Stomach (tissue), 19 donors: ENCODE measurements at places on chromosomes 13 and 19. TPM values are rescaled to one million over a fixed set of nuclear protein-coding genes. Genes with fewer than 3 reads are reported as not detected.

CEACAM4 gene
- total RNA-seq, result 1.8 TPM

DNA sequence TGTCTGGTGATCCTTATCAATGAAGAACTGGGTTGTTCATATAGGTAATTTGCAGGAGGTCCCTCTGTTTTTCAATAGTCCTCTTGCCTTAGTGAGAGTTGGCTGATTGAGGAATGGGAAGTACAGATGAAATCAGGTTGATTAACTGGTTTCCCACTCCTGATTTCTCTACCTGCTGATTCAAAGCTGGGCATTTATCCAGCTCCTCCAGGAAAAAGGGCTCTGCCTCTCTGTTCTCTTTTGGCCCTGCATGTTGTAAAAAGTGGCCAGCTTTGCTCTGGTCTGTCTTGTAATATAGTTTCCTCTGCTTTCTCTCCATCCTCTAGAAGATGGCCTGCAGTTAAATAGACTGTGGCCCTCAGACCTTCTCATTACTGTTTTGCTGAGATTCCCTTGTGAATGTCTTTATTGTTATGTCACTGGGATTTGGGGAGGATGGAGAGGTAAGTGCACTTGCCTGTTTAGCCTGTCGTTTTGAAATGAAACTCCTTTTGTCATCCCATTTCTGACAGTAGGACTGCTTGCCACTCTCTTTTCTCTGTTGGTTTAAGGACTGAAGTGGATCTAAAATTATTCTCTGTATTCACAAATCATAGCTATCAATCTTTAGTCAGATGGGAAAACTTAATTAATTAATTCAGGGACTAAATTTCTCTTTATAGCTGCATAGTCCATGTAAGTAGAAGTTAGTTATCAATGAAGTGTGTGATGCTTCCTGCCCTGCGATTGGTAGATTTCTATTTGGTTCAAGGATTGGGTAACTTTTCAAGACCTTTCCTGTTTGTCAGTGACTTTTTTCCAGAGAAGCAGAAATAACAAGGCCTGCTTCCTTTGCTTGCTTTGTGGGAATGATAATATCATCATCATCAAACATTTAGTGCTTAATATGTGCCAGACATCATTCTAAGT is 28.5 kb downstream of the GARRE1 start:
- DNase-seq, result peak; percentile 29

- DNase-seq, result peak; percentile 88
These were observed 4.1 kb upstream of the CD79A start for GRCh38 chr19:41872775-41873647.

DNA sequence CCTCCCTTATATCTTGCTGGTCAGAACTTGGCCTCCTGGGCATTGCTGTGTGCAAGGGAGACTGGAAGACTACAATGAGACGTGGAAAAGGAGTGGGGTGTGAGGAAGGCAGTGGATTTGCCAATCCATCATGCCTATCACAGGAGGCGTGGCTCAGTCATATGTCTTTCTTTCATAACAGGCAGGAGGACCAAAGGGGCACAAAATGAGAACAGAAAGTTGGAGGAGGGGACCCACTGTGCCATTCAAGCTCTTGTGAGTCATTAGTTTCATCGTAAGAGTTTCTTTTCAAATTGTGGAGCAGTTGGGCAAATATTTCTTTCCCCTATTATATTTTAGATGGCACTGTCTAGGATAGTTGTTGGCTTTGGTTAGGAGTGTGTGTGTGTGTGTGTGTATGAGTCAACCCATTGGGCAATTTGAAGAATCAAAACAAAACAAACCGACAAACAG is 471.5 kb downstream of the TSHZ3 start:
- DNase-seq, result no peak

DNA sequence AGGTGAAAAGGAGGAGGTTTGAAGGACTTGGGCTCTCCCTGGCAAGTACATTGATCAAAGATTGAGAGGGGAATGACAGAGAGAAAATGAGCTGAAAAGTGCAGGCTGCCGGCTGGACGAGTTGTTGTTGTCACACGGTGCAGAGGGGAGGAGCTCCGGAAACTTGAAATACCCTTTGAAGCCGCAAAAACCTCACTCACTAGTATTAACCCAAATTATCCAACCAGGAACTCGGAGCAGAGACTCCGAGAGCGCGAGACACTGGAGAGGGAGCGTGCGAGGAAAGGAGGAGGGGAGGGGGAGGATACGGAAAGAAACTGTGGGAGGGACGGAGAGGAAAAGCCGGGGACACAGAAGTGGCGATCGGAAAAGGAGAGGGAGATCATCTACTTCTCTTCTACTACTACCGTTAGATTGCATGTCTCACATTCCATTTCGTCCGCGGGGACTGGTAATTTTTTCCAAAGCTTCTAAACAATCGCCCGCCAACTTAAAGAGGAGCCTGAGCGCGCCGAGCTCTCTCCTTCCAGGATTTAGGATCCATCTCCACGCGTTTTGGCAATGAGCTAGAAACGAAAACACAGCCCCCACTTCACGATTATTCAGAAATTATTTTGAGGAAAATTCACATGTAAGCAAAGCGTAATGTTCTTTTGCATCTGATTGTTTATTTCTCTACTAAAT is at the start of gene DACH1:
DACH1 (minus strand) TSS at position 74 of the 684 bp plus-strand sequence.
- DNase-seq, result peak; percentile 28

CEACAM21 gene
- 2.0 TPM for total RNA-seq

GRCh38 chr19:15292847-15293582 is 39.3 kb downstream of the BRD4 start:
- no peak for DNase-seq

- no peak for DNase-seq
These were observed 15.8 kb downstream of the BRD4 start for GRCh38 chr19:15316498-15316897.

DNA sequence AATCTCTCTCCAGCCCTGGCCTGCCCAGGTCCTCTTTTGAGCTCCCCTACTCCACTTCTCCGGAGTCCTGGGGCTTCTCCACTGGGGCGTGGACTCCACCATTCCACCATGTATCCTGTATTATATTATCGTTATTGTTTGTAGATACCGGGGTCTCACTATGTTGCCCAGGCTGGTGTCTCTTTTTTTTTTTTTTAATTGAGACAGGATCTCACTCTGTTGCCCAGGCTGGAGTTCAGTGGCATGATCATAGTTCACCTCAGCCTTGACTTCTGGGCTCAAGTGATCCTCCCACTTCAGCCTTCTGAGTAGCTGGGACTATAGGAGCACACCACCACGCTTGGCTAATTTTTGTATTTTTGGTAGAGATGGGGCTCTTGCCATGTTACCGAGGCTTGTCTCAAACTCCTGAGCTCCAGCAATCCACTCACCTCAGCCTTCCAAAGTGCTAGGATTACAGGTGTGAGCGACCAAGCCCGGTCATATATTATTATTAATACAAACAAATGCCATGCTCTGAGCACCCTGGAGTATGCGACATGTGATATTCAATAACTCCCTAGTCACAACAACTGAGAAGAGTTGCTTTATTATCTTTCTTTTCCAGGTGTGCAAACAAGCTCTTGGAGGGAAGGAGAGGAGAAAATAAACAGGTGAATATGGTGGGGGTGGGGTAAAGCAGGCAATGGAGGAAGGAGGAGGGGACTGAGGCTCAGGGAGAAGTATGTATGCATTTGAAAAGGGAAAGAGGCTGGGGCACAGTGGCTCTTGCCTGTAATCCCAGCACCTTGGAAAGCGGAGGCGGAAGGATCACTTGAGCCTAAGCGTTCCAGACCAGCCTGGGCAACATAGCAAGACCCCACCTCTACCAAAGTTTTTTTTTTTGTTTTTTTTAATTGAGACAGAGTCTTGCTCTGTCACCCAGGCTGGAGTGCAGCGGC is 2.8 kb upstream of the CERS4 start:
- DNase-seq, result peak; percentile 57

FPR1 gene
- 9.4 TPM for total RNA-seq

DNA sequence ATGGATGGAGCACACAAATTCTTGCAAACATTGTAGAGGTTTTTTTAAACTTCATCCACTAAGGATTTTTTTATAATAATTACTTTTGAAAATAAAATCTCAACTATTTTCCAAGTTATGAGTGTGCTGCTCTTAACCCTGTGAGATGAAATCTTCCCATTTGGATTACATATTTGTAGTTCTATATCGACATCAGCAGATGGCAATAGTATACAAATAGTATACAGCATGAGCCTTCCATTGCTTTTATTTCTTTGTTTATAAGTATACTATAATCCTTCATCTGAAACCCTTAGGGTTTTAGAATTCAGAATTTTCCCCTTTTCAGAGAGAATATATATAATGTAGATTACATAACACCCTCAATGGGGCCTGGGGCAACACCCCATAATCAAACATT is 70.5 kb downstream of the GJA3 start:
- DNase-seq, result no peak

- DNase-seq, result no peak
These were observed 134.3 kb downstream of the STK24 start for GRCh38 chr13:98442391-98443230.

MIA gene
- 8.1 TPM for total RNA-seq

- DNase-seq, result no peak
These were observed 1438.6 kb downstream of the UQCRFS1 start for GRCh38 chr19:27774337-27774736.

DNA sequence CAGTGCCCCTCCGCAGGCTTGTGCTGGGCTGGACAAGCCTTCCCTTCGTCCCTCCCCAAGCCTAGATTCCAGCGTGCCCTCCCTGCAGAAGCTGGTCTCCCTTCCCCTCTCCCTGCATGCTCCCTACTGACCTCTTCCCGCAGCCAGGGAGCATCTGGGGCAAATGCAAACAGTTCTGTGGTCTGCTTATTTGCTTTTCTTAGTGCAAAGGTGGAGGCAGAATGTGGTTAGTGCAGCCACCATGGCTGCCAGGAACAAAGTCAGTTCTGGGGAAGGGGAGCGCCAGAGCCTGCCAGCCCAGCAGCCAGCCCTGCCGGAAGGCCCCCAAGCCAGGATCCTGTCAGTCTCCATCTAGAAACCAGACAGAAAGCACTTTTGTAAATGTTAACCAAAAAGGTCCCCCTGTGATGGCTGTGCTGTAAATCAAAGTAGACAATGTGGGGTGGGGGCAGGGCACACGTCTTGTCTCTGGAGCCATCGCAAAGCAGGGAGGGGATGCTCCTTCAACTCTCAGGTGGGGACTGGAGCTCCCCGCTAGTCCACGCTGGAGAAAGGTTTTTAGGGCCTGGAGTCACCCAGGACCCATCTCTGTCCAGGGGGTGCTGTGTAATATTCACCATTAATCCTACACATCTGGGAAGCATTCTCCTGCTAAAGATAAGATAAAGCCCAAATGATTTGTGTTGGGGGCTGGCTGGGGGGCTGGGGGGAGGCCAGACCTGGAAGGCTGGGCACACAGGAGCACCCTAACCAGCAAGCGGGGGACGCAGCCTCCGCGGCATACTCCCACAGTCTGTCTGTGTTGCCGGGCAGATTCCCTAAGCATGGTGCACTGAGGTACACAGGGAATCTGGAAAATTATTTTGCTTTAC is 30.9 kb downstream of the SERP2 start:
- peak; percentile 72 for DNase-seq

DNA sequence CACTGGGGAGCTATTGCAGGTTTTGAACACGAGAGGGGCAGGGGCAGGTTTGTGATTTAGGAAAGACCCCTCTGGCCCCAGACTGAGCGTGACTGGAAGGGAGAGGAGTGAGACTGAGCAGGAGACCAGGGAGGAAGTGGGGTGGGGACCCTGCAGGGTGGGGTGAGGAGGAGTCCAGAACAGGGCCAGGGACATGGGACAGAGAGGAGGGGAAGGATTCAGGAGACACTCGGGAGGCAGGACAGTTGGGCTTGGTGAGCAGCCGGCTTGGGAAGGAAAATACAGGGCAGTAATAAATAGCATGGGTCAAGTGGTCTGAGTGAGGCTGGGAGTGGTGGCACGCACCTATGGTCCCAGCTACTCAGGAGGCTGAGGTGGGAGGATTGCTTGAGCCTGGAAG is 9.4 kb downstream of the FOSB start:
- no peak for DNase-seq

DNA sequence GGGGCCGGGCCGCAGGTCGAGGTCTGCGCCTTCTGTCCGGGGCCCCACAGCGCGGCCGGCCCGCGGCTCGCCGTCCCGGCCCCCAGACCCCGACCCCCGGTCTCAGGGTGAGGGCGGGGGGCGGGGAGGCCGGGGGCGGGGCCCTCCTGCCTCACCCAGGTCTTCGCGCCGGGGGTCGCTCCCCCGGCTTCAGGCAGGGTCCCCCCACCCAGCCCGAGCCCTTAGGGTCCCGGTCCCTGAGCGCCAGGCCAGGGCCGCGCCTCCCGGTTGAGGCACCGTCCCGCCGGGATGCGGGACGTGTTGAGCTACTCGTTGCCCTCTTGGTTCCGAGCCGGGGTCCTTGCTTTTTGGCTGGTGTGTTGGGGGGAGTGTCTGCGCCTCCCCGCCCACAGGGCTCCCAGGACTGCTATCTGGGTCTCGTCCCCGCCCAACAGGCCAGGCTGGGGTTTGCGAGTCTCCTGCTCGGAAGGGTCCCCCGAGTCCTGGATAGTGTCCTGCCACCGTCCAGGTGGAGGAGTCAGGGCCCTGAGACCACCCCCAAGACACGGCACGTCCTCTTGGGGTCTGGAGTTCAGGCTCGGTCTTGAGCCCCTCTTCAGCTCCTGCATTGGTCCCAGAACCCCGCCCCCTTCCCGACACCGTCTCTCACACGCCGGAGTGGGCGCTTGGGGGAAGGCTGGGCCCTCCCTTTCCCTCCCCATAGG is 452 bp downstream of the PIAS4 start:
- peak; percentile 72 for DNase-seq
